ENCODE measurements at places on chromosomes 5 and 9. TPM values are rescaled to one million over a fixed set of nuclear protein-coding genes. Genes with fewer than 3 reads are reported as not detected.
A peak's percentile ranks its signal among the peaks of the same experiment; 100 is the strongest.

TAF11L5 gene
- total RNA-seq: not detected

FBP1 gene
- 27.3 TPM for total RNA-seq

FOXD4L3 gene
- not detected for total RNA-seq

STK32A gene
- 8.6 TPM for total RNA-seq

CA9 gene
- total RNA-seq: 0.85 TPM

DAB2IP gene
- total RNA-seq: 105 TPM

CDC25C gene
- total RNA-seq: 0.25 TPM

PCDHB13 gene
- total RNA-seq: 5.9 TPM

SMIM27 gene
- 14.6 TPM for total RNA-seq

NUDT2 gene
- total RNA-seq: 12.6 TPM

HAPLN1 gene
- 0.19 TPM for total RNA-seq

DNA sequence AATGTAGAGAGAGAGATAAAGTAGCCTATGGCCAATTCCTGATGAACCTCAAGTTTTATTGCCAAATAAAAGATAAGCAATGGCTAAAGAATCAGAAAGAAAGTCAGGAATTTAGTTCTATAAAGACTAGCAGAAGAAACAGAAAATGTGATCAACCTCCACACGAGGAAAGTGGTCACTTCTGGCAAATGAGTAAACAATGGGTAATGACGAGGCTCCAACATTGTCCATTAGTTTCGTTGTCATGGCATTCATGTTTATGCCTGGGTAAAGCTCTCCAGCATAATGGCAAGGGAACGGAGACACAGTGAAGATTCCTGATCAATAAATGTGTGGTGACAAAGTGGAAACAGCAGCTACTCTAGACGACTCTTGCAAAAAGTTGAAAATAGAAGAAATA is 341.8 kb upstream of the CTNND2 start:
- no peak for DNase-seq

DNA sequence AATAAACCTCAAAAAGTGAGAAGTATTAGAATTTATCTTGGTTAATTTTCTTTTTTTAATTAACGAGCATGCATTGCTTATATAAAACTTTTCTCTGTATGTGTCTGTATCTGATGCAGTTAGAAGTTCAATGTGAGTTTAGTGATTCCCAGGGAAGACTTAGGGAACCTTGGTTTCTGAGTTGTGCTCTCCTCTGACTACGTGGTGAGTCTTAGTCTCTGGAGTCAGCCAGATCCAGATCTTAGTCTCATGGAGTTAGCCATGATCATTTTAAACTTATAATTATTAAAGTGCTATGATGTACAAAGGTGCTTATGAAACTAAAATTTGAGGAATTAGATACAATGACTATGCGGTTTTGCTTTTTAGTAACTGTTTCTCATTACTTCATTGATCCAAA is 285.3 kb upstream of the DMRT1 start:
- no peak for DNase-seq

DNA sequence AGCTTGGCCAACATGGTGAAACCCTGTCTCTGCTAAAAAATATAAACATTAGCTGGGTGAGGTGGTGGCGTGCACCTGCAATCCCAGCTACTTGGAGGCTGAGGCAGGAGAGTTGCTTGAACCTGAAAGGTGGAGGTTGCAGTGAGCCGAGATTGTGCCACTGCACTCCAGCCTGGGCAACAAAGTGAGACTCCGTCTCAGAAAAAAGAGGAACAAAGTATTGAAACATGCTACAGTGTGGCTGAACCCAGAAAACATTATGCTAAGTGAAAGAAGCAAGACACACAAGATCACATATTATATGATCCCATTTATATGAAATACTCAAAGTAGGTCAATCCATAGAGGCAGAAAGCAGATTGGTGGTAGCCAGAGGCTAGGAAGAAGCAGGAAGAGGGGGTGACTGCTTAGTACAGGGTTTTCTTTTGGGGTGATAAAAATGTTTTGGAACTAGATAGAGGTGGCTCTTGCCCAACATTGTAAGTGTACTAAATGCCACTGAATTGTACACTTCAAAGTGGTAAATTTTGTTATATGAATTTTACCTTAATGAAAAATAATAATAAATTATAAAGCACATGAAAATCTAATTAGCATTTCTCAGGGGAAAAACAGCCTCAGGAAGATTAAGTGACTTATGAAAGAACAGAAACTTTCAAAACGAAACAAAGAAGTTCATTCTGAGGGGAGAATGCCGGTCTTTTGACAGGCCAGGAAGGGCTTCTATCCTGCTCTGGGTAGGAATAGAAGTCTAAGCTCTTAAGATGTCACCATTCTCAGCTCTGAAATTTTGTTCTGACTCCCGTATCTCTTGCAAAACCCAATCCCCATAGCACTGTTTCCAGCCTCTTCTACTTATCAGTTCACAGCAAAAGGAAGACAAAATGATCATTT is 161.1 kb upstream of the TBCA start:
- DNase-seq: no peak

DNA sequence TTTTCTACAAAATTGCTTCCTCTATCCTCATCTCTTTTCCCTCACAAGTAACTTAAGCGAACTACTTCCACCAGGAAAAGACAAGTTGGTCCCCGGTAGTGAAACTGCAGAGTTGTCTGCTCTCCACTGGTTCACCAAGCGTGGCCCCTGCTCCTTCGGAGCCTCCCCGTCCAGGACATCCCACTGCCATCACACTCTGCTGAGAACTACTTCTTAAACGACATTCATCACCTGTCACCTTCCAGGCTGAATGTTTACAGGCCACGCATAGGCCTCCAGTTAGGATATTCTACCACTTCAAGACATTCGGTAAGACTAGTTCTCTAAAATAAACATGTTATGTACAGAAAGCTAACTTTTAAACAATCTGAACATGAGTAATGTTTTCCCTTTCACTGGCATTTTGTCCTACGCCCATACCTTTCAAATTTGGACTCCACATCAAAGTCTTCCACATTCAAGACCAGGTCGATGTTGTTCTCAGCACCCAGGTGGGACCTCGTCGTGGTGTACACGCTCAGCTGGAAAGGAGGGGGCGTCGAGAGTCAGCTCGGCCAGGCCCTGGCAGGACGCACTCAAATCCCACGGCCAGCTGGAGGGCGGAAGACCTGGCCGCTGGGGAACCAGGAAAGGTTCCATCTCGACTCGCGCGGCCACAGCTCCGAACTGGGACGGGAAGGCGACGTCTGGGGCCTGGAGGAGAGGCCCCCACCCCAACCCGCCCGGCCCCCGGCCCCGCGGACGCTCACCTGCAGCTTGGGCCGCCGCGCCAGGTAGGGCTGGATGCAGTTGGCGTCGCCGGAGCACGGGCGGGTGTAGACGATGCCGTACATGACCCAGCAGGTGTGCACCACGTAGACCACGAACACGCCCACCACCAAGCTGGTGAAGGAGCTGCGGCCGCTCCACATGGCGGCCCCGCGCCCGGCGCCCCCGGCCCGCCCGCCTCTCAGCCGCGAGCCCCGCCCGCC is 683 bp downstream of the CLPTM1L start:
- DNase-seq: peak; percentile 66

GRCh38 chr9:36082931-36083330 is 46.2 kb downstream of the RECK start:
- no peak for DNase-seq

- no peak for DNase-seq
Measured at GRCh38 chr5:109328626-109329025, 81.1 kb downstream of the PJA2 start.

GRCh38 chr5:72151646-72152045 is 44.4 kb downstream of the MAP1B start:
- DNase-seq: no peak

DNA sequence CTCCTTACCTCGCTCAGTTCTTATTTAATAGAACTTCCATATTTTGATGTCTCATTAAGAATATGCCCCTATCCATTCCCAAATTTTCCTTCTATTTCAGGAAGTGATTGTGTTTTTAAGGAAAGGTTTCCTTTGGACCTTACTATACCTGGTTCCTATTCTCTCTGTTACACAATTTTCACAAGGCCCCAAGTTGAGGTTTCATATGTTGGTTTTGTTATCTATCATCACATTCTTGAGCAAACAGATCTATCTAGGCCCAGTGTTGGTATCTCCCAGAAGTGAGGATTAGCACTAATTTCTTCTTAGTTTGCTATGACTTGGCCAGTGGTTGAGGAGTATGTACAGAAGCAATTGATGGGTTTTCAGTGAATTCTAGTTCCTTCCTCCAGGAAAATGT is 41.5 kb downstream of the ALG2 start:
- DNase-seq: no peak

GRCh38 chr9:17622141-17622540 is 43.3 kb downstream of the SH3GL2 start:
- no peak for DNase-seq

- DNase-seq: no peak
Measured at GRCh38 chr5:14197056-14197455, 53.9 kb downstream of the TRIO start.

DNA sequence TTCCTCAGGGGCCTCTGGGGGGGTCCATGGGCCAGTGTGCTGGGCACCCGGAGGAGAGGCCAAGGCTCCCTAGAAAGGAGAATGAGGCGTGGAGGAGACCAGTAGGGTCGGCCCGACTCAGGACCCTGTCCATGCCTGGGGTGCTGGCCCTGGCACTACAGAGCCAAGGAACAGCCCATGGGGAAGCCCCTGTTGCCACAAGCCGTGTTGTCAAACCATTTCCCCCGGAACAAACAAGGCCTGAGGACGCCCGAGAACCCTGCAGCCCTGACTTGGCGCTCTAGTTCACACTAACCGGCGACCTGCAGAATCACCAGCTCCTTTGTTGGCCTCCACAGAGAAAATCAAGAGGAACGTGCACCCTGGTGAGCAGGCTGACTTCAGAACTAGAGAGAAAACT is 41.6 kb upstream of the SLC12A7 start:
- no peak for DNase-seq

DNA sequence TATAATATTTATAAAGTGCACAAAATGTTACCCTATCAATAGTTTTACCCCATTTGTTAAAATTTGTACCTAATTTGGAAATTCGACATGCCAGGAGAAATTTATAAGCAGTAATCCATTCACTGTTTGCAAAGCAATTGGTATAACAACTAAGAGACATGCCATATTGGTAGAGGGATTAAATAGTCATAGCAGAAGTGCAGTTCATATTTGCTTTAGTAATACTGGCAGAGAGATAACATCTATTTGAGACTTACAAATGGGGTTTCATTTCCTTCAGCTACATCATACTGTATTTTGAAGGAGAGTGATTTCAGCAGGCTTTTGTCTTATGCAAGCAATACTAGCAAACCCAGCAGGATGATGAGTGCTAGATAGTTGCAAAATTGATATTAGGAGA is 610.4 kb upstream of the CDH10 start:
- no peak for DNase-seq

- DNase-seq: no peak
Measured at GRCh38 chr5:62594364-62594984, 15.9 kb downstream of the LRRC70 start.

- DNase-seq: no peak
Measured at GRCh38 chr5:59007460-59008063, 424.7 kb downstream of the RAB3C start.

- DNase-seq: no peak
Measured at GRCh38 chr5:138083702-138084101, at the start of gene WNT8A. Gene WNT8A (plus strand): TSS chr5:138084033. CDS start chr5:138084128, 95 bp downstream.

GRCh38 chr9:121949364-121949763 is 143.7 kb downstream of the TTLL11 start:
- DNase-seq: no peak

DNA sequence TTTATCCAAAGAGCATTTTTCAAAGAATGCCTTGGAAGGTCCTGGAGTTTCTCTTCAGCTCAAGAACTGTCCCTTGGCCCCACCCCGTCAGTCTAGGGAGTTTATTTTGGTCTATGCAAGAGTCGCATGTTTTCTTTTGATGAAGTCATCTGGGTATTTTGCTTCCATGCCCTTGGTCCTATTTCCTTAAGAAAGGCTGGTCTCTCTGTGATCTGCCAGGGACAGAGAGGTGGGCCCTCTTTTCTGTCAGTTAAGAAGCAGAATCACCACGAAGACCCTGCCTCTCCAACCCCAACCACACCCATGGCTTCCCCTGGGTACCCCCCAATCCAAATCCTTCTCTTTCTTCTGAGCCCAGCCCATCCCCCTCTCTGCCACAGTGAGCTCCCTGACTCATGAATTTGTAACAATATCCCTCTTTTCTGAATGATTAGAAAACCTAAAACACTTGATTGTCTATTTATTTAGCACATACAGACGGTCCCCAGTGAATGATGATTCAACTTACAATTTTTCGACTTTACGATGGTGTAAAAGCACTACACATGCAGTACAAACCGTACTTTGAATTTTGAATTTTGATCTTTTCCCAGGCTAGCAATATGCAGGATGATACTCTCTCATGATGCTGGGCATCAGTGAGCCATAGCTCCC is 163.5 kb upstream of the ADRA1B start:
- no peak for DNase-seq

GRCh38 chr9:126307322-126308061 is 19.1 kb upstream of the MVB12B start:
- DNase-seq: peak; percentile 40

GRCh38 chr5:144035046-144035740 is 135.3 kb downstream of the YIPF5 start:
- no peak for DNase-seq

- DNase-seq: no peak
Measured at GRCh38 chr5:163867324-163867723, 361.9 kb downstream of the MAT2B start.

GRCh38 chr5:129460936-129461710 is 1.0 kb downstream of the ADAMTS19 start:
- peak; percentile 81 for DNase-seq

DNA sequence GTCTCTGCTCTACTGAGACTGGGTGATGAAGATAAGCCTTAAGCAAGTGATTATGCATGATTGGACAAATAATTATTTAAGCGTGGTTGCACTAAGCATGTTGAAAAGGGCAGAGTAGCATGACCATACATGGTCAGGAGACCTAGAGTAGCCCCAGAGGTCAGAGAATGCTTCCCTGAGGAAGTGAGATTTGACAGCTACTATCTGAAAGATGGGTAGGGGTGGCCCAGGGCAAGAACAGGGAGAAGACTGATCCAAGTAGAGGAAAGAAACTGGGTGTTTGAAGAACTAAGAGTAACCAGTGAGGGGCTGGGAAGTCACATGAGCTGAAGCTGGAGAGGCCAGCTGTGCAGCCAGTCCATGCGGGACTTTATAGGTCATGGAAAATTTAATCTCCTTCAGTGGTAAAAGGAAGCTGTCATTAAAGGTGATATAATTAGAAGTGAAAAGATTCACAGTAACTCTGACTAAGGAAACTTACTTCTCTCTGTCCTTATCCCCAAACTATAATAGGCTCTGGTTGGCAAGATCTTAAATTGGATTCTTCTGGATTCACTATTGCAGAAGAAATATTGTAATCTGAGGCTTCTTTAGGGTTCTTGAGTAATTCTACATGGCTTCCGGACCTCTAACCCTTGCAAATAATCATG is 35.2 kb downstream of the YIPF5 start:
- no peak for DNase-seq

DNA sequence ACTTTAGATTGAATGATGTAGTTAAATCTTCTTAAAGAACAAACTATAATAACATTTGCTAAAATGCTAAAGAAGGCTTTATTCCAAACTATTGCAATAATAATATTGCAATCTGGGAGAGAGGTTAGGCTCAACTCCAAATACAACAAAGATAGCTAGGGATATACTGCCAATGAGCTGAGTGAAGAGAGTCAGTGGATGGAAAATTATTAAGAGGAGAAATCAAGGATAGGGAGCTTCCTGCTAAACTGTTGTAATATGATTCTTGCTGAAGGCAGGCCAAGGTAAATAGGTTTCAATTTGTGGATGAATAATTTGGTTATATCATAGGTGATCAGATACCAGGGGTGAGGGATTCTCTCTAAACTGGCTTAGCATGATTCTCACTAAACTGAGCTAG is 1651.5 kb downstream of the EFNA5 start:
- DNase-seq: no peak

GRCh38 chr5:9233712-9234111 is 312.2 kb downstream of the SEMA5A start:
- no peak for DNase-seq

Measured in kidney (tissue), 22 donors.